ENCODE measurements at places on chromosomes 4 and X.

- DNase-seq = no peak
Measured at GRCh38 chrX:41317477-41318208, 16.3 kb upstream of the DDX3X start.

GRCh38 chr4:8837181-8837841, 34.3 kb downstream of the HMX1 start:
- no peak for DNase-seq

- DNase-seq = no peak
Measured at GRCh38 chr4:142312391-142312790, 533.7 kb downstream of the INPP4B start.

- no peak for DNase-seq
Measured at GRCh38 chr4:184417802-184418511, 56.4 kb downstream of the IRF2 start.

DNA sequence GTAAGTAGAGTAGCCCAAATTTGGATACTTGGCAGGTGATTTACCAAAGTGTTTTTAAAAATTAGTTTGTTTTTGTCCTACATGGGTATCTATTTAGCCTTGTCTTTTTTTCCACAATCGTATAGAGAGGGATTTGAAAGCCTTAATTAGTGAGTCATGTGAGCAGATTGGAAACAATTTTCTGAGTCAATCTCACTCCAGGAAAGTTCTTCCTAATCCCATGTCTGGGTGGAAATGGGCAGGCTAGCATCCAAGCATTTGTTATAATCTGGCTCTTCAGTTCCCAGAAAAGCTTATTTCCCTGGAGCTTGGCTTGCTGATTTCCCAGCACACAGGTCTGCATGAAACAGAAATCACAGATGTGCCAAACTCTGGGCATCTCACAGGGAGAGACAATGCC, 426.9 kb upstream of the BOD1L1 start:
- DNase-seq = no peak

DNA sequence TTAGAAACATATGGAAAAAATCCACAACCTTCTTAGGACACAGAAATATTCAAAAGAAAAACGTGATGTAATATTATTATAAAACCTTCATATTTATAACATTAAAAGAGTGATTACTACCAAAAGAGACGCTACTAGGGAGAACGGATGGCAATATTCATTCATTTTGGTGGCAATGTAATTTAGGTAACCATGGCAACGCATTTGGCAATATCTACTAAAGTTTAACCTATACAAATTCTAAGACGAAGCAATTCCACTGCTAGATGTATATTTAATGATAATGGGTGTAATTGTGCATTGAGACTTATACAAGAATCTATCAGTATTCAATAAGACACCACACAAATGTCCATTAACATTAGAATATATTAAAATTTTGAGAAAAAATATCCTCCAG, 709.4 kb downstream of the ARAP2 start:
- no peak for DNase-seq

DNA sequence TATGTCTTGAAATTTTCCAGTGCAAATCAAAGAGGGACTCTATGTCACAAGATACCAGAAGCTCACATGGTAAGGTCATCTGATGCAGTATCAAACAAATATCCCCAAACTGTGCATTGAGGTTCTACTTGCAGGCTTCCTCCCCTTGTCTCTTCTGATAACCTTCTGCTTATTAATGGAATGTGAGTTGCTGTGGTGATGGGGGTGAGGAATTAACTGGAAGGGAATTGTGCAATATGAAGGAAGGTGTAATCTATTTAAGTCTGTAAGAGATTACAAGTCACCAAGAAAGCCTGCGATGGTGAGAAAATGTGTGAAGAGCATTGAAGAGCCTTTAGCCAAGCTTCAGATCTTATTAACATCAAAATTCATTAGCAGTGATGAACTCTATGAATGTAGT, 15.4 kb upstream of the MAGED1 start:
- no peak for DNase-seq

DNA sequence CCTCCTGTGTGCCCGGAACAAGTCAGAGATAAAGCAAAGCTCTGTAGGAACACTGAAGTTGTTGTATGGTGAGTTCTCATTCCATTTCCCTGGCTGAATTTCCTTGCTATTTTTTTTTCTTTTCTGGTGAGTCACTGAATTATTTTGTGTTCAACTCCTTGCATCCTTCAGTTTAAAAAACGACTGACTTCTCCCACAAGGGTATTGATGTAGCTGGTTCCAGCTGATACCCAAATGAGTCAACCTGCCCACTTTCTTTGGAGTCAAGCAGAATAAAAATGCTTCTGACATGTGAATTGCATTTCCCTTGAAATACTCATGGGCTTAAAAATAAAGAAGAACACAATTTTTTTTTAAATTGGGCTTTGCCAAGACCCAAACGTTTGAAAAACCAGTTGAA, 85.5 kb downstream of the SHOX start:
- DNase-seq = no peak

DNA sequence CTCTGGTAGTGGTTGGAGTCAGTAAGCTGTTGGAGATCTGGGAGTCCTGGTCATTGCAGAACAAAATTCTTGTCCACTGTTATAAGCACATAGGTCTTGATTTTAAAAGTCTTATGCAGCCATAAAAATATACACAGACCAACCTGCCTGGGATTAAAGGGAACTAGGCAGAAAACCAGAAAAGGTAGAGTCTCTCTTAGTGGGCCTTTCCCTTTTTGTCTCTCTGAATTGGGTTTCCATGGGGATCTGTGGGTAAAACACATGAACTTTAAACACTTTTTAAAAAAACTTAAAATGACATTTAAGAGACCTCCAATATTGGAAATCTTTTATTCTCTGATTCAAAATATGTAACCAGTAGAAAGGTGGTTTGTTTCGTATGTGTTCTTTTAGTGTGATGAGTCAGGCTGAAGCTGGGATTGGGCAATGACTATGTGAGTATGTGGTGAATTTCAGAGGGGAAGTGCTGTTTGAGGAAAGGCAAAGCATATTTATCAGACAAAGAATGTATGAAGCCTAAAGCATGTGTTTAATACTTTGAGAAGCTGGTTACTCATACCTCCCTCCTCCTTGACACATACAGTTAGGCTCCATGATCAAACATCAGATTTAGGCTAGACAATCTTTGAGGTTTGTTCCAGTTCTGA, 29.6 kb downstream of the SLC16A2 start:
- DNase-seq = no peak

GRCh38 chr4:16082426-16083240, 1.2 kb downstream of the PROM1 start:
- no peak for DNase-seq

- no peak for DNase-seq
Measured at GRCh38 chr4:142475663-142476062, 370.4 kb downstream of the INPP4B start.

DNA sequence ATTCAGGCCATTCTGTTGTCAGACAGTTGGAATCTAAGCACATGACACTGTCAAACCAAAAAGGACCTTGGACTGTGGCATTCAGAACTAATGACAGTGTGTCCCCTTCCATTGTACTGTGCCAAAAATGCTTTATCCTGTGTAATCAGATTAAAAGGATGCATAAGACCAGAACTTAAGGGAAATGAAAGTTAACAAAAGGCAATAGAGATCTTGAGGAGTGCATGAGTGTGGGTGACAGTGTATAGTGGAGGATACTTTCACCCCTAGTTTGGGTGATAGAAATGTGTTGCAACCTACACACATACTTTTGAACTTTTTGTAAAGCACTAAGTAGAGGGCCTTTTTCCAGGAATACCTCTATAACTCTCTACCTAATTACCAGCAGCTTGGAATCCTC, 4.5 kb downstream of the CYSLTR1 start:
- DNase-seq = no peak

- no peak for DNase-seq
Measured at GRCh38 chr4:107850438-107850837, 25.7 kb downstream of the SGMS2 start.

GRCh38 chr4:2842687-2843262, 869 bp upstream of the ADD1 start:
- DNase-seq = no peak

GRCh38 chr4:87219632-87220093, 755 bp downstream of the KLHL8 start:
- no peak for DNase-seq

DNA sequence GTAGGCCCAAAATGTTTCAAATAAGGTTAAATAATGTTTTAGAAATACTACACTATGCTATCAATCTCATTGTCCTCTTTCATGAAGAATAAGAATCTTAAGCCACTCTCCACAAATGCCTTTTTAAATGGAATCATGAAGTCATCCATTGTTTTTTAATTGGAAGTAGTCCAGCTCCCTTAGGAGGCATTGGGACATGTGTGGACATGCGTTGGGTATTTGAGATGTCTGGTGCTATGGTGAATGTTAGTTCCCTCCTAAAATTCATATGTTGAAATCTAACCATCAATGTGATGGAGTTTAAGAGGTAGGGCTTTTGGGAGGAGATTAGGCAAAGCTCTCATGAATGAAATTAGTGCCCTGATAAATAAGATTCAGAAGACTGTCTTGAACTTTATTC, 289.0 kb downstream of the C4orf33 start:
- DNase-seq = no peak

GRCh38 chrX:21972721-21973120, 32.2 kb downstream of the SMS start:
- no peak for DNase-seq

- no peak for DNase-seq
Measured at GRCh38 chrX:136780763-136781162, at the start of gene ARHGEF6. TSS of gene ARHGEF6 (minus strand) at chrX:136780932. CDS start at chrX:136780882, 50 bp downstream.

DNA sequence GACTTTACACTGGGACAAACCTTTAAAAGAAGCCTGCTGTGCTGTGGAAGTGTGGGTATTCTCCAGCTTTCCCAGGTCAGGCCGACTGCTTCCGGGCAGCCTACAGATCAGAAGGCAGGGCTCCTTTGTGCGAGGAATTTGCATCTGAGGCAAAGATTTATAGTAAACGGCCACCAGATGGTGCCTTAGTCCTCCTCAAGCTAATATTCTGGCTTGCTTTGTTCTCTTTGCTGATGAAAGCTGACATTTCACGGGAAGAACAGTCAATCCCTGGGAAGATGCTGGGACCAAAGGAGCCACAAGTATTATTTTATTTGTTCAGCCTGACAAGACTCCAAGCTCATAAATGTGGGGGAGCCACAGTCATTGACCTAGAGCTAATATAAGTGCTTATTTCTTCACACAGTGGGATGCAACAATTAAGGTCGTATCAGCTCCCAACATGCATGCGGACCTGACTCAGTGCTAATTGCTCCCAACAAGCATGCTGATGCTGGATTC, 120.7 kb upstream of the TRIM2 start:
- peak; percentile 40 for DNase-seq

DNA sequence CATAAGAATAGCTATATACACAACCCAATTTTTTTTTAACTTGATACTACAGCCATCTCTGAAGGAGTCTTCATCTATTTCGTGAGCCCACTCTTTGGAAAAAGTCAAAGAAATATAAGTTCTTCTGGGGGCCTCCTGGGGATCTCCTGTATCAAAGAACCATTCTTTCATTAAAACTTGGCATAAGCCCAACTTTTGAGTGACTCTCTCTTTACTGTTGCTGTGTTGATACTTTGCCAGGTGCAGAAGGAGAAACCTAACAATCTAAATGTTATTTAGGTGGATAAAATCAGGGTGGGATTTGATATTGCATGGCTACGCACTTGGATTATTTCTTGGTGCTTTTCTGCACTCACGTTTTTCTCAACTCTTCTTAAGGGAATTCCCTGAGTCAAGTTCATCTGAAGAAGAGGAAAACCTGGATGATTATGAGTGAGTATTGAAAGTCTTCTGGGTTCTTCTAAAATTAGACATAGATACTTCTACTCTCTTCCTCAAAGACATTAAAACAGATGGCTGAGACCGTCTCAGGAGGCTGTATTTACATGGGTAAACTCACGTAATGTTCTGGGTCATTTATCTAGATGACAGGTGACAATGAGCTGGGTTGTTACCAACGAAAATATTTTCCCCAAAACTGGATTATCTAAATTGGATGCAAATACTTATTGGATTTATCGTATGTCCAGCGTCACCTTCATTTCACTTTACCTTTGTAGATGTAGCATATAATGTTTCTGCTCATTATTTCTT, 25.2 kb downstream of the BMX start:
- DNase-seq = peak; percentile 3

GRCh38 chr4:149630064-149630463, 185.6 kb downstream of the IQCM start:
- DNase-seq = no peak

- DNase-seq = peak; percentile 32
Measured at GRCh38 chr4:15956179-15956850, 6.7 kb downstream of the FGFBP2 start.

GRCh38 chr4:3524920-3525319, 7.3 kb downstream of the LRPAP1 start:
- no peak for DNase-seq

DNA sequence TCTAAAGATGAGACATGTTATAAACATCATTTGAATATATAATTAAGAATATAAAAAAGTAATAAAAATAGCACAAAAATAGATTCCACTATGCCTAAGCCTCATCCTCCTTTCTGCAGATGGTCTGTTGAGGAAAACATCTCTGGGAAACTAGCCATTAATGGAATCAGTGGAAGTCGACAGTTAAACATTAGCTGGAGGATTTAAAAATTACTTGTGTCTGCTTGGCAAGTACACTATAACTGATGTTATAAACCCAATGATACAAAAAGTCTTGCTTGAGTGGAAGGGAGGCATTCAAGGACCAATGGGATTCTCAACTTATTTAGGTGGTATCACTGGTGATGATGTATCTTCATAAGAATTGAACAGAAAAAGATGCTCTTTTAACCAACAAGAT, 1598.3 kb downstream of the PCDH18 start:
- no peak for DNase-seq

DNA sequence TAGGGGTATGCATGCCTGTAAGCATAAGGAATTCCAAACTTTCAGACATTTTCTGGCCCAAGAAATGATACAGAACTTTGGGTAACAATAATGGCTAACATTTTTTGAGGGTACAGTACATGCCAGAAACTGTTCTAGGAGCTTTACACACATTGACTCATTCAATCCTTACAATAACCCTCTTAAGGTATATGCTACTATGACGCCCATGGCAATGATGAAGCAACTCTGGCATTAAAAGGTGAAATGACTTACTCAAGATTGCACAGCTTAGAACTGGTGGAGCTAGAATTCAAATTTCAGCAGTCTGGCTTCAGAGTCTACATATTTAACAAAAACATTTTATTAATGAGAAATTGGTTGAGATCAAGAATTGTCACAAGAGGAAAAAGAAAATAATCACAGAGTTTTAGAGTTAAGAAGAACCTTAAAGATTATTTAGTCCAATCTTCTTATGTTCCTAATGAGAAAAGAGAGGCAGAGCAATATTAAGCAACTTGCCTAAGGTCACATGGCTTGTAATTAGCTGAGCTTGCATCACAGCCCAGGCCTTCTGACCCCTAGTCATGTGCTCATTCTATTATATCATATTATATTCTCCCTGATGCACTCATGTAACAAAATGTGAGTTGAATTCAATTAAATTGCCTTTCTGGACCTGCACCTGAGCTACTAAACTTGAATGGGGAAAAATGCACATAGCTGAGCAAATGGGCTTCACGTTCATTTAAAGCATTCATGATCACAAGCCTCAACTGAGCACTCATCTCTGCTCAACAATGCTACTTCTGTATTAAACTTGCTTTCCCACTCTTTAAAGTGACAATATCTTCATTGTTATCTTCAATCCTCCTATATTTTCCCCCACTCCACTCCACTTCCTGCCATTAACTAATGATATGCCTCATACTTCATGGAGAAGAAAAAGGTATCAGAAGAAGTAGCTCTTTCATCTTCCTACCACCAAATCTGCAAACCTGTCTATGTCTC, 73.2 kb downstream of the ENOX2 start:
- DNase-seq = no peak
